ENCODE measurements at places on chromosomes 5 and 9.
A peak's percentile ranks its signal among the peaks of the same experiment; 100 is the strongest.

DNA sequence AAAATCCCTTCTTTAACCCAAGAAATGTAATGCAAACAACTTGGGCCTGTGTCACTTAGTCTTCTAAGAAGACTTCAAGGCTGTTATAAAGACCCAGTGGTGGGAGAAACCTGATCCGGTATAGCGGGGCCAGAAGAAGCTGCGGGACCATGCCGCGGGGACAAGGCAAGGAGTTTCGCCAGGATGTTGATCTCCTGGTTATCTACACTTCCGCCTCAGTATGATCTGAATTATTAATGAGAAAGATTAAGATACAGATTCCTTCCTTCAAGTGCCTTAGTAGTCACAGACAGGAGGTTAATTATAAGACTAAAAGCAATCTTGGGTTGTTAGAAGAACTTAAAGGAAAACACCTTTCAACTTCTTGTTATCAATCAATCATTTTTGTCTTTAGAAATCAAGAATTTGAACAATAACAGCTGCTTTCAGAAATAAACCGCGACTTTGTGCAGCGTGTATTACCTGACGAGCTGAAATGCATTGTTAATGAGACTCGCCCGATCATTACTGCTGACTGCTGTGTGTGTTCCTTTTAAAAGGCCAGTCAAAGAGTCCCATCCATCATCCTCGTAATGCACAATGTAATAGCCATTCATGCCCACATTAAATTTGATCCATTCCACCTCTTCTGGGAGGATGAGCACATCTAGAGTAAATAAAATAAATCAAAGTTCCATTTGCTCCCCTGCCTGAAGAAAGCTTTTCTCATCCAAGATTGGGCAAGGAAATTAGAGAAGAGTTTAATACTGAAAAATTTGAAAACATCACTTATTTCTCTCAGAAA lies 22.2 kb downstream of the ERAP1 start:
- no peak for DNase-seq

GRCh38 chr5:72108202-72109061 lies 1.2 kb downstream of the MAP1B start:
- no peak for DNase-seq

DNA sequence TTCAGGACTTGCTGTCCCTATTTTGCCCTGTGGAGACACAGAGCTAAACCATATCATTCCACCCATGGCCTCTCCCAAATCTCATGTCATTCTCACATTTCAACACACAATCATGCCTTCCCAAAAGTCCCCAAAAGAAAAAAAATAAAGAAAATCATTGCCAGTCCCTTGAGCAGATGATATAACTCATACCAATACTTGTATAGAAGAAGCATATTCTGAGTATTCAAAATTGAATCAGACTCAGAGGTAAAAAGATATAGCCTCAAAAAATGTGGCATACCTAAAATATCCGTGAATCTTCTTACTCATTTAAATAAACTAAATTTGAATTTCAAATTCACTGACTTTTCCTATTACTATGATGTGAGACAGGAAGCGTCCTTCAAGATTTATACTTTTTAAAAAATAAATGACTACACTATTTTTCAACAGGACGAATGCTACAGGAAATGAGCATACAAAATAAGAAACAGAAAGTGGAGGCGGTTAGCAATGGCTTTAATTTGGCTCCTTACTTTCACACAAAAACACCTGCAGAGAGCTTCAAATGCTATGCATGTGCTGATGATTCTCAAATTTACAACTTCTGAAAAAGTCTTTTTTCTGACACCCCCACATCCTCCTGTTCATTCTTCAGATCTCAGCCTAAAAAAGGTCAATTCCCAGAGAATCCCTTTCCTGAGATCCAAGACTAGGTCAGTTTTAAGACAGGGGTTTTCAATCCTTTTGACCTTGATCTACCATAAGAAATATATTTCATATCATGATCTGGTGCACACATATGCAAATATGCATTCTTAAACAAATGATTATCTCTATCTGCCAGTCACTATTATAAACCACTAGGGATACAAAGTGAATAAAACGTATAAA lies 39.6 kb upstream of the DMXL1 start:
- no peak for DNase-seq

GRCh38 chr9:6305954-6306563 lies 22.1 kb upstream of the TPD52L3 start:
- DNase-seq = no peak

GRCh38 chr9:129459547-129460322 lies 161.2 kb downstream of the C9orf50 start:
- DNase-seq = no peak

DNA sequence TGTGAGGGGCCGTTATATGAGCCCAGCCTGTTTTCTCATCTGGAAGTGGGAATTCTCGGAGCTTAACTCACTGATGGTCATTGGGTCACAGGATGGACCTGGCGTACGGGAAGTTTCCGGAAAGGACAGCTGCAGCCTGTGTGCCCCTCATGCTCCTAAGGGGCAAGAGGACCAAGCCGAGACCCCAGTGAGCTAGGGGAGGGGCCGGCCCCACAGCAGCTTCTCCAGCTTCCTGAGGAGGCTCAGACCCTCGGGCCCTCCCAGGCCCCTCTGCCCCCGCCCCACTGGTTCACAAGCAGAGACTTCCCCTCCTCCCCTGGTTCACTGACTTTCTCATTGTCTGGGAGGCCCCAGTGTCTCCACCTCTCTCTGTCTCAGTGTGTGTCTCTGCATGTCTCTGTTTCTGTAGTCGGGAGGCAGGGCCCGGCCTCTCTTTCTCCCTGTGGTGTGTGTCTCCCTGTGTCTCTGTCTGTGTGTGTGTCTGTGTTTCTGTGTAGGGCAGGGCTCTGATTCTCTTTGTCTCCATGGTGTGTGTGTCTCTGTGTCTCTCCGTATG lies 32.3 kb upstream of the FIBCD1 start:
- DNase-seq = no peak

- no peak for DNase-seq
Measured at GRCh38 chr5:59079622-59080620, 497.0 kb downstream of the RAB3C start.

DNA sequence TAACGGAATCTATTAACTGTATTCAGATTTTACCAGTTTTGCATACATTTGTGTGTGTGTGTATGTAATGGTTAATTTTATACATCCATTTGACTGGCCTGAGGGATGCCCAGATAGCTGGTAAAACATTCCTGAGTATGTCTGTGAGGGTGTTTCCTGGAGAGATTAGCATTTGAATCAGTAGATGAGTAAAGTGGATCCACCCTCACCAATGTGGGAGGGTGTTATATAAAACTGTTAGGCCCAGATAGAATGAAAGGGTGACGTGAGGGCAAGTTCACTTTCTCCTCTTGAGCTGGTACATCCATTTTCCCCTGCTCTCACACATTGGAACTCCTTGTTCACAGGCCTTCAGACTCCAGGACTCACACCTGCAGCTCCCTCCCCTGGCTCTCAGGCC lies 88.7 kb downstream of the EMB start:
- DNase-seq = no peak

DNA sequence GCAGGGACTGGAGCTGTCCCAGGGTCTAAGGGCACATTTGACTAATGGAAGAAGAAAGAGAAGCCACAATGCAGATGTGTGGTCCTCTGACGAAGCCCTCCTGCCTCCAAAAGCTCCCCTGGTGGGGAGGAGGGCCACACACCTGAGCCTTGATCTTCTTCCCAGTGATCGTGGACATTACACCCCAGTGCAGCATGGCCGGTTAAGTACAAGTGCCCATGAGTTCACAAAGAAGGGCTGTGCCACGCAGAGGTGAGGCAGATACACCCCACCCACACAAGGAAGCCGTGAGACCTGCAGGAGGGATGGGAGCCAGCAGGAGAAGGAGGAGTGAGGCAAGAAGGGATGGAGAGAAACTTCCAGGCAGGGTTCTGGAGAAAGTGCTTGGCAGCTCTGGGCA lies 199.0 kb upstream of the MVB12B start:
- DNase-seq = peak; percentile 8

- DNase-seq = no peak
Measured at GRCh38 chr9:131776473-131776872, 36.6 kb upstream of the RAPGEF1 start.

DNA sequence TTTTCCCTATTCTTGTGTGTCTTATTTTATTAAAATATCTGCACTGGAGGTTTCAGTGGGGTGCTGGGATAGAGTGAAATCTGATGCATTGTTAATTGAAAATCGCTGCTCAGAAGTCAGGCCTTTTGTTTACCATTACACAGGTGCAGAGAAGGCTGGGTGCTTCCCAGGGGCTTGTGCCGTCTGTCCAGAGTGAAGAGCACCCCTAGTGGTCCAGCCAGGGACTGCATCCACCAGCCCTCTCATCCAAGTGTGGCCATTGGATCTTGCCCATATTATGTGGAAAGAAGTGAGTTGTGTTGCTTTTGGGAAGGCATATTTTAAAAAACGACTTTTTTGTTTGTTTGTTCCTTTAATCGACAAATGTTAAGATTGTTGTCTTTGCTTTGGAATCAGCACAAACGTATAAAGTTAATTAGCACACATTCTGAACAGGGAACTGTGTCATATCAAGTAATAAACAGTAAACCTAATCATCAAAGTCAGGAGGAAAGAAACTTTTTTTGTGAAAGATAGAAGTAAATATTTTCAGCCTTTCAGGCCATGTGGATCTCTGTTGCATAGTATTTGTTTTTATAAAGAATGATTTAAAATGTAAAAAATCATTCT lies 315.6 kb downstream of the MTRR start:
- DNase-seq = peak; percentile 39

DNA sequence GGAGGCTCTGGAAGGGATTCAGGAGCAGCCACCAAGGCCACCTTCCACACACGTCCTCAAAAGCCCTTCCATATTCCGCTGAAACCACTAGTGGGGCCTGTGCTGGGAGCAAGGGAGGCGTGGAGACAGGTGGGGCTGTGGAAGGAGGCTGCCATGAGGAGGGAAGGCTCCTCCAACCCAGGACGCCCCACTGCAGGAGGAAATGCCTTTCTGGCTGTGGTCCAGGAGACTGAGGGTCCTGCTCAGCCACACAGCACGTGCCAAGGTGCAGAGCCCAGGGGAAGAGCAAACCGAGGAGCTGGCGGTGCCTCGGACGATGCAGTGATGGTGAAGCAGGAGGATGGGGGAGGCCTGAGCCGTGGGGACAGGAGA lies 49.5 kb downstream of the ADAMTS2 start:
- no peak for DNase-seq

DNA sequence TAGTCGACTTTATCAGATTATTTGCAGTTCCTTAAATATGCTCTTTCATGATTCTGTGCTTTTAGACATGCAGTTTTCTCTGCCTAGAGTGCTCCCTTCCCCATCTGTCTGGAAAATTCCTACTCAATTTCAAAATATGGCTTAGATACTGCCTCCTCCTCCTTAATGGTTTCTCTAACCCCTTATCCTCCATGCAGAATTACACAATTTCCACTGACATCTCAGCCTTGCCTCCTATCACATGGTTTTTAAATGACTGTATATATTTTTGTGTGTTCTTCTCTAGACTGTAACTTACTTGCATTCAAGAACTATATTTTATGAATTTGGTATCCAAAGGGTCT lies 85.2 kb downstream of the SLC44A1 start:
- DNase-seq = no peak

DNA sequence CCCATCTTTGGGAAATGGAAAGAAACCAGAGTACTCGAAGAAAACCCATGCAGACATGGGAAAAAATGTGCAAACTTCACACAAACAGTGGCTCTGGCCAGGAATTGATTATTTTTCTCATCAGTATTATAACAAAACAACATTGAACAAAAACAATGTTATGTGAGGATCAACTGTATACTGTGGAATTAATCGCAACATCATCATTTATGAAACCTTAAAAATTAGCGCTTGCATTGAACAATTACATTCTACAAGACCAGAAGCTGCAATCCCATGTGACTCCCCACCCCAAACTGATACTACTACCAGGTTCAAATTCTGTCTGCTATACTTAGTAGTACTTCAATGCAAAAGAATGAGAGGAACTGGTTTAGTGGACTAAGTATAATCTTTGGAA lies 390.7 kb upstream of the PIK3R1 start:
- no peak for DNase-seq

GRCh38 chr5:157874861-157875260 lies 15.9 kb upstream of the CLINT1 start:
- no peak for DNase-seq

DNA sequence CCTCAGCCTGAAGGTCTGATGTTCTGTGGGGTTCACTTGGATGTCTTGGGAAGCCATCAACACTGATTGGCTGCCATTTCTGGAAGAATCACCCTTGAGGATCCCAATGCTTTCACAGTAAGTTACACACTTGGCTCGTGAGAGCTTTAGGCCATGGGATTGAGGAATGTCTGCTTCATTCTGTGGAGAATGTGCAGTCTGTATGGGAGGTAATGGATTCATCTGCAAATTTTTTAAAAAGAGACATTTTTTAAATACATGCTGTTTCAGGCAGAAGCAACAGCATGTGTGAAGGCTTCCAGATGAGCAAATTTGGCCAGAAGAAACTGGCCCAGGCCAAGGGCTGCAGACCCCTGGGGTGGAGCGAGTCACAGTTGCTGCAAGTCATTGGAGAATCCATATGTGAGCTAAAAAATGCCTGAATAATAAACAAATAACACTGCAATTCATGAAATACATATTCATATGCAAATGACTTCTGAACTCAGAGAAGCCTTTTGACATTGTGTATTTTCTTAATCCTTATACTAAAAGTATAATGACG lies 146.3 kb upstream of the RASEF start:
- DNase-seq = no peak

DNA sequence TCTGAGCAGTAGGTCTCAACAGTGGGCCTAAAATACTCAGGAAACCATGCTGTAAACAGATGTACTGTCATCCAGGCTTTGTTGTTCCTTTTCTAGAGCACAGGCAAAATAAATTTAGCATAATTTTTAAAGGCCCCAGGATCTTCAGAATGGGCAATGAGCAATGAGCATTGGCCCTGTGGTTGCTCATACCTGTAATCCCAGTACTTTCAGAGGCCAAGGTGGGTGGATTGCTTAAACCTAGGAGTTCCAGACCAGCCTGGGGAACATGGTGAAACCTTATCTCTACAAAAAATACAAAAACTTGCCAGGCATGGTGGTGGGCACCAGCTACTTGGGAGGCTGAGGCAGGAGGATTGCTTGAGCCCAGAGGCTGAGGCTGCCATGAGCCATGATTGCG lies 13.5 kb upstream of the PCBD2 start:
- DNase-seq = no peak

DNA sequence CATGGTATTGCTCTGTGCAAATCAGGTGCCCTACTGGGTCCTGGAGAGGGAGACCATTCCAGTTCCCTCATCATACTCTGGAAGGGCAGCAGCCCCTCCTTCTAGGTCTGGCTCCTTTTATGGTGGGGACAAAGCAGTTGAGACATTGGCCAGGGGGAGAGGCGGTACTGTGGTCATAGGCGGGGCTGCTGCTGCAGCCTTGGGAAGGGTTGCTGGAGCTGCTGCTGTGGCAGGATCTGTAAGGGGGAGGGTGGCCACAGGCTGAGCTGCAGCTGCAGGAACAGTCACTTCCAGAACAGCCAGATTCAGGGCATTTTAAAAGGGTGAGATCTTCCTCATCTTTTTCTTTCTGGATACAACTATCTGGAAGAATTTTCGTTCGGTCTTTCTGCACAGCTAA lies 233.0 kb upstream of the SGCD start:
- DNase-seq = no peak

GRCh38 chr5:161471211-161471950 lies 75.1 kb downstream of the GABRB2 start:
- DNase-seq = no peak

All from memory B cell (primary cell).